ENCODE measurements at places on chromosomes 12 and 14.

GRCh38 chr14:49193332-49194065 lies 392.7 kb downstream of the RPS29 start:
- no peak for DNase-seq

GRCh38 chr12:78483767-78484315 lies 380.7 kb upstream of the SYT1 start:
- no peak for DNase-seq

DNA sequence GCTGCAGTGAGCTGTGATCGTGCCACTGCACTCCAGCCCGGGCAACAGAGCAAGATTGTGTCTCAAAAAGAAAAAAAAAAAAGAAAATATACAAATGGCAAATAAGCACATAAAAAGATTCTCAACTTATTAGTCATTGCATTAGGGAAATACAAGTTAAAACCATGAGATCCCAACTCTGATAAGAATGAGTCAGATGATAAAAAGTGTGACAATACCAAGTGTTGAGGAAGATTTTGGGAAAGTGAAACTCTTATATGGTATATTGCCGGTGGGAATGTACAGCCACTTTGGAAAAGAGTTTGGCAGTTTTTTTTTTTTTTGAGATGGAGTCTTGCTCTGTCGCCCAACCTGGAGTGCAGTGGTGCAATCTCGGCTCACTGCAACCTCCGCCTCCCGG lies 7.6 kb upstream of the PRPF40B start:
- DNase-seq: no peak

DNA sequence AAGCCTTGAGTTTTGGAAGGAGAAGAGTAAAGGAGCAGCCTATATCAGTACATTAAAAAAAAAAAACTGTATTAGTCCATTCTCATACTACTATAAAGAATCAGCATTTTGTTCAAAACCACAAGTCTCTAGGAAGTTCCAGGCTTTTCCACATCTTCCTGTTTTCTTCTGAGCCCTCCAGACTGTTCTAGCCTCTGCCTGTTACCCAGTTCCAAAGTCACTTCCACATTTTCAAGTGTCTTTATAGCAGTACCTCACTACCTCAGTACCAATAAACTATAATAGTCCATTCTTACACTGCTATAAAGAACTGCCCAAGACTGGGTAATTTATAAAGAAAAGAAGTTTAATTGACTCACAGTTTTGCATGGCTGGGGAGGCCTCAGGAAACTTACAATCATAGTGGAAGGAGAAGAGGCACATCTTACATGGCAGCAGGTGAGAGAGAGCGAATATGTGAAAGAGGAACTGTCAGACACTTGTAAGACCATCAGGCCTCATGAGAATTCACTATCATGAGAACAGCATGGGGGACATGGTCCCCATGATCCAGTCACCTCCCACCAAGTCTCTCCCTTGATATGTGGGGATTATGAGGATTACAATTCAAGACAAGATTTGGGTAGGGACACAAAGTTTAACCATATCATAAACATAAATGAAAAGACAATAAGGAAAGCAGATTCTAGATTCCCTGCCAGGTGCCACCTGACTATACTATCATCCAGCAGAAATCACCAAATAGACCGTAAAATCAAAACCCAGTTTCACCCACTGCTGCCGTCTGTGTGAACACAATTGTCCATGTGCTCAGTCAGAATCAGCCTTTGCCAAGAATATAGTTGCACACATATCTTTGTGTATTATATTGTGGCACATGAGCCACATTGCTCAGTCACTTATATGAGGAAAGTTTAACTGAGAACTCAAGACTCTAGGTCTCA lies 27.8 kb downstream of the TOGARAM1 start:
- DNase-seq: no peak

Data from naive thymus-derived CD8-positive, alpha-beta T cell (primary cell).